Fibroblast of skin of right biceps (primary cell): ENCODE measurements at places on chromosomes 7 and 10.

GRCh38 chr7:99374111-99375064, at the start of gene ARPC1B:
Gene ARPC1B, plus strand, starts transcription at chr7:99374730. Its CDS starts 10,985 bp downstream, at chr7:99385715.
- peak; percentile 73 for DNase-seq

- DNase-seq: no peak
These were observed 77.4 kb upstream of the RET start for GRCh38 chr10:42999385-43000020.

- DNase-seq: no peak
These were observed 387.3 kb downstream of the TNS3 start for GRCh38 chr7:47194516-47195057.

DNA sequence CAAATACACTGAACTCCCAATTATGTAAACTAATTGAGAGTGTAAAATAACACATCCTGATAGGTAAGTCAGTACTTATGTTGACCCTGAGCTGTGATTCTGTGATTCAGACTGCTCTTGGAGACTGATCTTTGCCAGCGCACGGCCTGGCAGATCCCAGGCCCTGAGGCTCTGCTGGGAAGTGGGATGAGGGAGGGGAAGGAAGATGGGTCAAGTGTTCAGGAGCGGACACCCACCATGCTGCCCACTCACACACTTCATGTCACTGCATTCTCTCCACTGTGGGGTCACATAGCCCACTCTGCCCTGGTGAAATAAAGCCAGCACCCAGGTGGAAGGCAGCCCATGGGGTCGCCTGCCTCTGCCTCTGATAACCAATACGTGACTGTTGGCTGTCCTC, 226.2 kb downstream of the TNS3 start:
- DNase-seq: no peak

DNA sequence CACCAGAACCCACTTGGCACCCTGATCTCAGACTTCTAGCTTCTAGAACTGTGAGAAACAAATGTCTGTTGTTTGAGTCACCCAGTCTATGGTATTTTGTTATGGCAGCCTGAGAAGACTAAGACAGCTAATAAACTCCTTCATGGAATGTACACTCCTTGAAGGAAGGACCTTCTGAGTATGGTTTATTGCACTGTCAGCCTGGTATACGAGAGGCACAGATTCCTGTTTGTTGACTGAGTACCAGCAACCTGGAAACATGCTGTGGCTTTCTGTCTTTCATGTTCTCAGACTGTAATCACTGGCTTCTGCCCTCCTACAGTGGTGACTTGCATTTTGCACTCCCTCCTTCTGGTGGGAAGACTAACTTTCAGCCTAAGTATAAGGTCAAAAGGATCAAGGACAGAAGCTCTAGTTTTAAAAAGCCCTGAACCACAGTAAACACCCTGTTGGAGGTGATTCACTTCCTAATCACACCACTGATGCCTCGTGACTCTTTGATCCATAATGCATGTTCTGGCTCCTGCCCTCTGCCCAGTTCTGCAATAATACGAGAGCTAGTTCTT, 319.0 kb upstream of the NPSR1 start:
- peak; percentile 59 for DNase-seq

DNA sequence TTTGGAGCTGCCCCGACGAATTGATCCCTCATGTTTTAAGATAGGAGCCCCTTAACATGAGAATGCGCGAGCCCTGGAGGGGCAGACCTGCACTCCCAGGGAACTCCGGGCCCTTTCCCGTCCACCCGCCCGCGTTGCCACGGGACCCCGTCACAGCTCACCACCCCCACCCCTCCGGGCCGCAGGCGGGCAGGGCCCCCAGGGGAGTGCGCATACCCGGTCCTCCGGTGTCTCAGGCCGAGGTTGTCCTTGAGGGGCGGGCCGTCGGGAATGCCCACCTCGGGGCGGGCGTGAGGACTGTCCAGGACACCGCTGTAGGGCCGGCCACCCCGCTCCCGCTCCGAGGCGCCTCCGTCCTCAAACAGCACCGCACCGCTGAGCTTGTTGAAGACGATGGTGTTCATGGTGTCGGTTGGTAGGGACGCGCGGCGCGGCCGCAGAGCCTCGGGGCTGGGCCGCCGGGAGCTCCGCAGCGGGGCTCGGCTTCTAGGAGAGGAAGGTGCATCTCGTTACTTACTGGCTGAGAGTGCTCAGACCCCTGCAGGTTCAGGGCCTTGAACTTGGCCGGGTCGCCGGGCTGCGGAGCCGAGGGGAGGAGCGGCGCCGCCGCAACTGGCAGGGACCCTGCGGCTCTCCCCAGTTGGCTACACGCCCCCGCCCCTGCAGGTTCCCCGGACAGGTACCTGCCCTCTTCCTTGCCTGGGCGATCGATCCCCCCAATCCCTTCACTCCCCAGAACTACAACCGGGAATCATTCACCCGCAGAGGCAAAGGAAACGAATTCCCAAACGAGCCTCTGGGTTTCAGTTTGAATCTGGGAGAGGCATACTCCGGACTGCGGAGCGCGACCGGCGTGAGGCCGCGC, 2.4 kb downstream of the MKX start:
- peak; percentile 34 for DNase-seq

DNA sequence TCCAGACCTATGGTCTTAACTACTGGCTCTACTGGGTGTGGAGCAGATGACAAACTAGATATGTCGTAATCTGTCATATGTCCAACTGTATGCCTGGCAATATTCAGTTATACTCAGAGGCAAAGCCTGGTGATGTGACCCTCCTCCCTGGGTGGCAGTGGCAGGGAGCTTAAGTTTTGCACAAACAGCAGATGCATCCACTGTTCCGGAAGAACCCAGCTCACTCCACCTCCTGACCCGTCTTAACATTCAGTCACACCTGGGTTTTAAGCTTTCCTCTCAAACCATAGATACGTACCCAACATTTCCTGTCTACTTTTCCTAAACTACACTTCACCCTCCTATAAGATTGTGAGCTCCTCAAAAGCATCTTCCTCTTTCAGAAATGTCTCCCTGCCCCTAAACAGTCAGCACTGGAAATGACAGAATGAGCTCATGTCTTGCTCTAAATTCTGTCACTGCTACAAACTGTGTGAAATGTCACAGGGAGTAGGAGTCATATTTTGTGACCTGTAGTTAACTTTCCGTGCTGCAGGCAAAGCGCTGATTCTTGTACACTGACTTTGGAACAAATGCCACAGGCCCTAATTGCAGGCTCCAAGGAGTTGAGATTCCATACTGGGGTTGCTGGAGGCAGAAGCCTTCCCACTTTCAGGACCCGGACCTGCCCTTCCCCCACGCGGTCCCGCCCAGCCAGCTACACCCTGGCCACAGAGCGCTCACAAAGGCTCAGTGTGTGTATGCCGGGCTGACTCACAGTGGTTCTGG, 23.9 kb downstream of the SCD start:
- peak; percentile 88 for DNase-seq

GRCh38 chr7:55155351-55156117, 136.7 kb downstream of the EGFR start:
- no peak for DNase-seq

- DNase-seq: no peak
These were observed 311.3 kb downstream of the TCERG1L start for GRCh38 chr10:131000244-131000643.

- peak; percentile 72 for DNase-seq
These were observed 20.9 kb downstream of the PARP12 start for GRCh38 chr7:140041659-140042385.

DNA sequence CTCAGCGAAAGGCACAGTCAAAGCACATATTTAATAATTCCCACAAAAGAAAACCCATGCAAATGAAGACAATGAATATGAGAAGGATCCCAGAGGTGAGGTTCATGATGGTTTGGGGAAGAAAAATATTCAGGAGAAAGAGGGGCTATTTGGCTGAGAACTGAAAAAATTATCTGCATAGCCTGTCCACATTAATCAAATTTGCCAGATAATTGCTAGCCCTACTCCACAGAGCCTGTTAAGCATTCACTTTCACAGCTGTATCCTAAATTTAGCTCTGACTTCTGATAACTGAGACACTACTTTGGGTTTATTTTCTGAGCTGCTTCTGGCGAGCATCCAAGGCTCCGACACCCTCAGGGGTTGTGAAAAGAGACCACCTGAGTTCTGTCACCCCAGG, 176.2 kb downstream of the HERPUD2 start:
- DNase-seq: no peak

DNA sequence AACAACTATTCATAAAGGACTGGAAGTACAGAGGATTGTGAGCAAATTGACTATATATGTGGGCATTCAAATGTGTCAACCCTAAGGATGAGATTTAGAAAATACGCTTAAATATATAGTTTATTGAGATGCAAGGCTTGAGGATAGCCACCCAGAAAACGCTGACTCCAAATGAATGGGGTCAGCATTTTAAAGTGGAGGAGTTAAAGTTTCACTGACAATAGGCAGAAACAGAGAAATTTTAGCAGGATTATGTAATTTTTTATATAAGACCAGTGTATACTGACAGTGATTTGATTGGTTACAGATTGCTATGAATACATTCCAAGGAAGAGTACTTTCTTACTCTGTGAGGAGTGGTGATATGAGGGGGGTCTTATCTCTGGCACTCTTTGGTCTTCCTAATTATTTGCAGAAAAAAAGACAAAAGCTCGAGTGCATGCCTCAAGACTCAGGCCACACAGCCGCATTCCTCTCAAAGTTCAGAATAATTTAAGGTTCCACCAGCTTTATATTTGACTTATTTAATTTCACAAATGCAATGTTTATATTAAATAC, 38.6 kb upstream of the ARL4A start:
- no peak for DNase-seq

DNA sequence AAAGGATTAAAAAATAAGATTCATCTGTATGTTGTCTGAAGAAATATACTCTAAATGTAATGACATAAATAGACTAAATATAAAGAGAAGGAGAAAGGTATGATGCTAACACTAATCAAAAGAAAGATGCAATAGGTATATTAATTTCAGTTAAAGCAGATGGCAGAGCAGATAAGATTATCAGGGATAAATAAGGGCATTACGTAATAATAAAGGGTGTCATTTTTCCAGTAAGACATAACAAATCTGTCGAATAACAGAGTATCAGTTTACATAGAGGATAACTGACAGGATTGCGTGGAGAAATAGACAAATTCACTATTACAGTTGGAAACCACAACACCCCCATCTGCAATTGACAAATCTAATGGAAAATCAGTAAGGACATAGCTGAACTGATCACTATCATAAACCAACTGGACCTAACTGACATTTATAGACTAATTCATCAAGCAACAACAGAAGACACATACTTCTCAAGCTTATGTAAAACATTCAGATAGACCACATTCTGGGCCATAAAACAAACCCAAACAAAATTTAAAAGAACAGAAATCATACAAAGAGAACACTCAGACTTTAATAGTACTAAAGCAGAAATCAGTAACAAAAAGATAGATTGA, 384.1 kb upstream of the COBL start:
- DNase-seq: no peak

- no peak for DNase-seq
These were observed 1.4 kb downstream of the LRRC18 start for GRCh38 chr10:48938281-48938680.

DNA sequence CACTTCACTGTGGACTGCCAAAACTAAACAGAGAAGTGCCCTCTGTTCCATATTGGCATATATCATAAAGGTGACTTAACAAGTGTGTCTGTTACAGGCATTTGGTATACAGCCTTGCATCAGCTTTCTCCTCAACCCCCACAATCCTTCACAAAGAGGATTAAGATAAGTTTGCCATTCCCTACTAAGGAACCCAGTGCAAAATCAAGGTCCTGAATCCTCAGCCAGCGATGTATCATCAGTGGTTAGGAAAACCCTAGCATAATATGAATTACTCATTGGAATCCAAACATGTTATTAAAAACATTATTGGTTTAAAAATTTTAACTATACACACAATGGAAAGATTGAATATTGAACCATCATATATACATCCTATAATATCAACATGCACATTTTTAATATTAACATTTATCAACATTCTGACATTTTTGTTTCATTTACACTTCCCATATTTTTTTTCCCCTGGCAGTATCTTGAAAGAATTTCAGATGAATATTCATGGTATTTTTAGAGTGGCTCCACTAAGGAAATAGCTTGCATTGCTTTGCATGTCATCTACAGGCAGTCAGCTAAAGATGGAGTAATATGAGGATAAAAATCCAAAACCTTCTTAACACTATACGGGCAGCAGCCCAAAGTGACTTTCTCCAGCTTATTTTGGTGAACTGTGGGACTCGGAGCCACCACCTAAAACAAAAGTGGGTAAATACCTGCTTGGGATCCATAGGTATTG, 215.6 kb upstream of the CHRM2 start:
- DNase-seq: peak; percentile 14

GRCh38 chr10:104614245-104614831, 26.8 kb upstream of the SORCS3 start:
- peak; percentile 36 for DNase-seq

GRCh38 chr10:129522041-129522585, 55.1 kb downstream of the MGMT start:
- DNase-seq: no peak

- no peak for DNase-seq
These were observed 72.3 kb upstream of the MGMT start for GRCh38 chr10:129394518-129395328.

DNA sequence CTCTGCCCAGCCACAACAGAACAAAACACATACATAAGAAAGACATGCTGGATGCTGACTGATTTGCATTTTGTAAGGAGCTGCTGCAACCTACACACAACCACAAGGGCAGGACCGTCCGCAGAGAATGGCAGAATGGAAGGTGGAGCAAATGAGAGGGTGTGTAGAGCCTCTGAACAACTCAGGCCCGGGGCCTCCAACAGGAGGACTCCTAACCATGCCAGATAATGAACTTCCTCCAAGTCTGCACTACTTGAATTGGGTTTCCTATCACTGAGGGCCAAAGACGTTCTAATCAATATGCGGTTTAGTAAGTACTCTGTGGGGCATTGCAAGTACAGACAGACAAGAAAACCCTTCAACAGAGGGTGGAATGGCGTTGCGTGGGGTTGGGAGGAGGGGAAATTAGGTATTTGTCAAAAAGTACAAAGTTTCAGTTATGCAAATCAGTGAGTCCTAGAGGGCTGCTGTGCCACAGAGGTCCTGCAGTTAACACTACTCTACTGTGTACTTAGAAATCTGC, 14.6 kb downstream of the VOPP1 start:
- DNase-seq: no peak
